ENCODE measurements at places on chromosomes 11 and 22. TPM values are rescaled to one million over a fixed set of nuclear protein-coding genes. Genes with fewer than 3 reads are reported as not detected.

The LGR4 gene
- 12.3 TPM for polyA plus RNA-seq

The CHADL gene
- 3.3 TPM for polyA plus RNA-seq

The CDC42BPG gene
- 10.0 TPM for polyA plus RNA-seq

The CARNS1 gene
- 5.0 TPM for polyA plus RNA-seq

The KRTAP5-10 gene
- polyA plus RNA-seq, result 0.22 TPM

DNA sequence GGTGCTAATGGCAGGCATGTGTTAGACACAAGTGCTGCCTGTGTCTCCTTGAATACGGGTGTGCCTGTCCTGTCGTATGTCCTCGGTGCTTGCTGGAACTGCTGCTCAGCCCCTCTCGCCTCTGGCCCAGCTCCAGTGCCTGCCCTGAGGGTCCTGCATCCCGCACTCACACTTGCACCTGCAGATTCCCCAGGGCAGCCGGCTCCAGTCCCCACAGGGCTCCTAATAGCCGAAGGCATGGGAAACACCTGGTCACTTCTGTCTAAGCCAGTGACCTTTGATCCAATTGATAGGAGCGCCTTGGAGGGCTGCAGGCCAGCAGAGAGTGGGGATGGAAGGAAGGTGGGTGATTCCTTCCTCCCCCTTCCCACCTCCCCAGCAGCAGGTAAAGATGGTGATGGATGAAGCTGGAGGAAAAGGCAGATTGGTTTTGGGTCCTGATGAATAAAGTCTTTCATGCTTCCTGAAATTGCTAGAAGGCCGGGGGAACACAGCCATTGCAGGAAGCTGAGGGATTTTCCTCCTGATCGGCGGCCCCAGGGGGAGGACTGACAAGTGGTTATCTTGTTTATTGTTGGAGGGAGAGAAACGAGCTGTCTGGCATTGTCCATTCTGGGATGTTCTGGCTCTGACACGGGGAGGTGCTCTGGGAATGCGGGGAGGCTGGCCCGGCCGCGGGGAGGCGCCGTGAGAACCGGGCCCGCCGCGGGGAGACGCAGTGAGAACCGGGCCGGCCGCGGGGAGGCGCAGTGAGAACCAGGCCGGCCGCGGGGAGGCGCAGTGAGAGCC, 110.9 kb upstream of the B3GAT1 start:
- DNase-seq, result no peak

- no peak for DNase-seq
Observed at GRCh38 chr11:30006876-30007275, 10.0 kb downstream of the KCNA4 start.
